NCI-H345 (cell line): ENCODE measurements at places on chromosomes 1 and 21.

- no peak for DNase-seq
Observed at GRCh38 chr1:161182214-161182613, 4.9 kb upstream of the B4GALT3 start.

GRCh38 chr1:54127594-54128300, 25.1 kb downstream of the CDCP2 start:
- DNase-seq = no peak

GRCh38 chr1:53617382-53617781, 121.6 kb downstream of the GLIS1 start:
- no peak for DNase-seq

DNA sequence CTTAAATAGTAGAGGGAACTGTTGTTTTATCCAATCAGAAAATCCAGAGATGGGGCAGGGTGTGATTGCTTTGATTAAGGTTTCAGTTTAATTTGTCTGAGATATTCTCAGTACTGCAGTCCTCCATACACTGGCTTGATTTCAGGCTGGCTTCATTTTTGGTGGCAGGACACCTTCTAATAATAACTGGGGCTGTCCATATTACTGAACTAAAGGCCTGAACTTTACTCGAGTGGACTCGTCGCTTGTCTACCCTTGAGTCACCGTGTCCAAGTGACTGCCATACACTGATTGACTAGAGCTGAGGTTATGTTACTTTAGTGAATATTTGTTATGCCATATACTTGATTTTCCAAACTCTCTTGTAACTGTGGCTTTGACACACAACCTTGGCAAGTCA, 228.8 kb downstream of the DNAH14 start:
- DNase-seq = no peak

- no peak for DNase-seq
Observed at GRCh38 chr21:18153063-18153462, 91.6 kb upstream of the CHODL start.

DNA sequence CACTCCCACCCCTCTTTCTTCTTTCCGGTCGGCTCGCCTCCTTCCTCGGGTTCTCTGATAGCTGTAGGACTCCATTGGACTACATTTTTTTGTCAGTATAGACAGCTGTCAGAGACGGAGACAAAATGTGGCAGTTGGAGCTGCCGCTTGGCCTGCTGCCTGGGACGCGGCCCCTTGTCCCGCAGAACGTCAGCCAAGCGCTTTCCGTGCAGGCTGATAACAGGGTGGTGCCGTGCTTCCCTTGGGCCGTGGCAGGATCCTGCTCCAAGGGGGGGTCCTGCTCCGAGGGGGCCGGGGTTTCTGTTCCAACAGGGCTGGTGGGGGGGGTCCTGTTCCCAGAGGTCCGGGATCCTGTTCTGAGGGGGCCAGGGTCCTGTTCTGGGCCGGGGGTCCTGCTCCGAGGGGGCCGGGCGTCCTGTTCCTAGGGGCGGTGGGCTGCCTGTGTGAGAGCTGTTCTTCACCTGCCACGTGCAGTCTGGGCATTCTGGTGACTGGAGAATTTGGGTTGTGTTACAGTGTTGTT, 4.9 kb downstream of the SKI start:
- DNase-seq = no peak

- DNase-seq = no peak
Observed at GRCh38 chr1:21198929-21199328, 22.2 kb upstream of the EIF4G3 start.

DNA sequence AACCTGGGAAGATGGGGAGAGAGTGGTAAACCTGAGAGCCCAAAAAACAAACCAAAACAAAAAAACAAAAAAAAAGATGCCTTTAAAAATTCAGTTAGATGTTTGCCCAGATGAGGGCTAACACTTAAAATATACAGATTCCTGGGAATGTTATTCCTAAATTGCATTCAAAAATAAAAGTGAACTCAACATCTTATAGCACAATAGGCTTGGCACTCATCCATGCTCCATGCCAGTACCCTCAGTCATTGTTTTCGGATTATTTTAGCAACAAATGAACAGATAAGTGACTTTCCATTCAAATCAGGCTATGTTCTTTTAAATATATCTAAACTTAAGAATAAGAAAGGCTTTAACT, 3.7 kb downstream of the ATP1A1 start:
- DNase-seq = peak; percentile 9

- DNase-seq = peak; percentile 9
Observed at GRCh38 chr1:172719694-172720138, 60.8 kb downstream of the FASLG start.

GRCh38 chr1:86356247-86356646, 39.9 kb downstream of the ODF2L start:
- DNase-seq = no peak

DNA sequence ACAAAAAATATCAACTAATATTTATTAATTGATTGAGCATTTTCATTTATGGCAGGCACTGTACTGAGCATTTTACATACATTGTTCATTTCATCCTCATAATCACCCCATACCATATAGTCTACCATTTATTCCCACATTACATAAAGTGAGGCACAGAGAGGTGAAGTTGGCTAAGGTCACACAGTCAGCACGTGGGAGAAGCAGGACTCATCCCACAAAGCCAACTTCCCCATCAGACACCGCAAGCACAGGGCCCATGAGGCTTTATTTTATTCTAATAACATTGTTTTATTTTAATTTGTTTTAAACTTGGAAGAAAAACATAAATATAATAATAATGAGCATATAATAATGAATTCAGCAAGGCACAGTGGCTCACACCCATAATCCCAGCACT, 43.1 kb upstream of the CAPZB start:
- no peak for DNase-seq

GRCh38 chr1:79847700-79848099, 841.2 kb upstream of the ADGRL4 start:
- peak; percentile 31 for DNase-seq

GRCh38 chr1:235417086-235417697, 50.0 kb downstream of the TBCE start:
- peak; percentile 46 for DNase-seq

DNA sequence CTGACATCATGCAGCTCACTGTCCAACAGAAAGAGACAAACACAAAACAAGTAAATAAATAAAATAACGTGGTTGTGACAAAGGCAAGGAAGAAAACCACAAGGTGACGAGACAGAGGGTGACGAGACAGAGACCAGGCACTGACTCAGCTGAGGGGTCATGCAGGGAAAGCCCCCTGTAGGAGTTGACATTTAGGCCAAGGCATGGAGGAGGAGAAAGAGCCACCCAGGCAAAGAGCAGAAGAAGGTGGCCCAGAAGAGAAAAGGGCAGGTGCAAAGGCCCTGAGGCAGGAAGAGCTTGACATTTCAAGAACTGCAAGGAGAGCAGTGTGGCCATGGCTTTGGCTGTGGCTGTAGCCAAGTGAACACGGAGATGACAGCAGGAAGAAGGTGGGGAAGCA, 65.1 kb upstream of the ID3 start:
- no peak for DNase-seq

DNA sequence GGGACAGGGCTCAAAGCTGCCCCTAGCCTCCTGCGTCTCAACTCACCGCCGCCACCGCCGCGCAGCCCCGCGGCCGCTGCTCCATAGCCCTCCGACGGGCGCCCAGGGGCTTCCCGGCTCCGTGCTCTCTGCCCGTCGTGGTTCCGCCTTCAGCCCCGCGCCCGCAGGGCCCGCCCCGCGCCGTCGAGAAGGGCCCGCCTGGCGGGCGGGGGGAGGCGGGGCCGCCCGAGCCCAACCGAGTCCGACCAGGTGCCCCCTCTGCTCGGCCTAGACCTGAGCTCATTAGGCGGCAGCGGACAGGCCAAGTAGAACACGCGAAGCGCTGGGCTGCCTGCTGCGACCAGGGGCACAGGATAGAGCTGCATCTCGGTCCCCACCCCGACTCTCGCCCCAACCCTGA, at the start of gene TNFRSF25:
TSS of gene TNFRSF25 (minus strand) at position 151 of the 400 bp plus-strand sequence. CDS start at position 85, 66 bp downstream.
- no peak for DNase-seq

GRCh38 chr1:89942825-89943658, 51.9 kb upstream of the ZNF326 start:
- DNase-seq = no peak

- DNase-seq = no peak
Observed at GRCh38 chr1:171904778-171905450, 63.6 kb downstream of the DNM3 start.

DNA sequence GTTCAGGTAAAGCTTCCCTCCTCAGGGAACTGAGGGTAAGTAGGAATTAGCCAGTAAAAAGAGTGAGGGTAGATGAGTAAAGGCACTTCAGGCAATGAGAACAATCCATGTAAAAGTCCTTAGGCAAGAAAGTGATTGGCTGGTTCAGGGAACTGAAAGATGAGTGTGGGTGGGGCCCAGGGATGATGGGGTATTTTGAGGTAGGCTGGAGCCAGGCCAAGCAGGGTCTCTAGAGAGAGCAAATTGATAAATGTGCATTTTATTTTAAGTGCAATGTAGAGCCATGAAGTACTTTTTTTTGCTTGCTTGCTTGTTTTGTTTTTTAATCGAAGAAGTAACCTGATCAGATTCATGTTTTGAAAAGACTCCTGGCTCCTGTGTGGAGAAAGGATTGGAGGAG, 26.5 kb downstream of the OSBPL9 start:
- DNase-seq = no peak

DNA sequence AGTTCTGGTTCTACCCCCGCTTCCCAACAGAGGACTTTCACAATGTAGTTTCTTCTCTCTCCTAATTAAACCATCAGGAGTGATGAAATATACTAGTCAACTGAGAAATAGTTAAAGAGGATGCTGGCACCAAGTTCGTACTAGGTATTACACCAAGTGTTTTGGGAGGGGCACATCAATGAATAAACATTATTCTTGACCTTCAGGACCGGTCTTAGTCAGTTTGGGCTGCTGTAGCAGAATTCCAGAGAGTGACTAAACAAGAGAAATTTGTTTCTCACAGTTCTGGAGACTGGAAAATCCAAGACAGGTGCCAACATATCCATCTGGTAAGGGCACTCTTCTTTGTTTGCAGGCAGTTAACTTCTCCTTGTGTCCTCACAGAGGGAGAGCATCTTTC, 103.8 kb downstream of the SPATA17 start:
- no peak for DNase-seq

GRCh38 chr1:161298116-161298515, 11.7 kb downstream of the MPZ start:
- no peak for DNase-seq

DNA sequence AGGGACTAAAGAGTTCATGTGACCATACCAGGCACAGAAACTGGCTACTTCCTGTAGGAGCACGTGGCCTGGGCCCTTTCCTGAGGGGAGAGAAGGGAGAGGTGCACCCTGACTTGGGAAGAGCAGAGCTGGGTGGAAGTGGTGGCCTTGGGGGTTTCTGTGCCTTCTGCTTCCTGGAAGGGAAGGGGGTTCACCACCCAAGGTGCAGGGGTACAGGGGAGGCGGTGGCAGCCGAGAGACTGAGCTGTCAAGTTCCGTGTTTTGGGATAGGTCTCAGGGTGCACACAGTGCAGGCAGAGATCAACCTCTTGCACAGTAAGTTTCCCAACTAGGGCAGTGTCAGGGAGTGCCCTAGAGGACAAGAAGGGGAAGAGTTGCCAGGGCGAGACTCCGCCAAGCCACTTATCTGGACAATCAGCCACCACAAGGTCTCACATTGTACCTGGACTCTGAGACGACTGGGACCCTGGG, 10.1 kb downstream of the HECTD3 start:
- DNase-seq = no peak

DNA sequence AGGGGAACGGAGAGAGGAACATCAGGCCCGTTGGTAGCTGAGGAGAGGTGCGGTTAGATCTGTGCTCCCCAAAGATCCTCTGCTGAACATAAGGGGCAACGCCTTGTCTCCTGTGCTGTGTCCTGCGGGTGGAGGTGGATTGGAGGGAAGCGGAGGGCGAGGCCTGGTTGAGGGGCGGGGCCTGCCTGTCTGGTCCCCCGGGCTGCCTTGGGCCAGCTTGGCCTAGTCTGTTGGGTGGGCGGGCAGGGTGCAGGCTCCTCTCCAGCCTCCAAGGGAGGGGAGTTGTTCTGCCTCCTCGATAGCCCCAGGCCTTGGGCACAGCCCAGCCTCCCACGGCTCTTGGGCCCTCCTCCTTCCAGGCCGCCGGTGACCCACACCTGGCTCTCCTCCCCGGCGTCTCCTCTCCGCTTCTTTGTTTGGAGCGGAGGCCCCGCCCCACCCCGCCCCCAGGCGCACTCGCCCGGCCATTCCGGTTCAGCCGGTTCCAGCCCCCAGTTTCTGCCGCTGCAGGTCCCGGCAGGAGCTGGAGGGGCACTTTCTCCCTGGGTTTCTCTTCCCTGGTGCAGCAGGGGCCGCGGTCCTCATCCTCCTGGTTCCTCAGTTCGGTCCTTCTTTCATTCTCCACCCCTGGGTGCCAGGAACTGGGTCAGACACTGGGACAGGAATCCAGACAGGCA, 19.4 kb downstream of the PTPRF start:
- peak; percentile 95 for DNase-seq

GRCh38 chr1:172453153-172453545, 9.3 kb upstream of the PIGC start:
- no peak for DNase-seq

DNA sequence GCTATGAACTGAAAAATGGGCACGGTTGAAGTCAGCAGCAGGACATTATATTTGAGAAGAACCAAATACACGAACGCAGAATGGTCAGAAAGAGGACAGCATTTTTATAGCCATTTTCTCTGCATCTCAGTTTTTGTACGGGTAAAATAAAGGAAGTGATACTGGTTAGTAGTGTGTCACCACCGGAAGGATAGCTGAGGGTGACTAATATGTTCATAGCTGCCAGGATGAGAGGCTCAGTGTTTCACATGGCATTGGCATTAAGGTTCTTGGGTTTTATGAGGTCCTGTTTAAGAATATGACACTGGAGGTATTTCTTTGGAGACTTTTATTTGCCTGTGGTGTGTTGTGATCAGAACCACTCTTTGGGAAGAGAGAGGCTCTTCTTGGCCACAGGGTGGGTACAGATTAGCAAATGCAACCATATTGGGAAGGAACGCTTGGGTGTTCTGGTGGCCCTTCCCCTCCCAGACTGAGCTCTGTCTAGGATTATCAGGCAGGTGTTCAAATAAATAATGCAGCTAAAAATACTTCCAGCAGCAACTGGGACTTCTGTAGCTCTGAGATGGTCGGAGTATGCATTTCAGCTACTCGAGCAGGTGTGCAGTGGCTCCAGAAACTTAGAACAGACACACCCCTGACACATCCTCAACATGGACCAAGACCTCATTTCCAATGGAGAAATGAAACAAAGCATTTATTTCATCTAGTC, 158.2 kb downstream of the PBX1 start:
- no peak for DNase-seq

DNA sequence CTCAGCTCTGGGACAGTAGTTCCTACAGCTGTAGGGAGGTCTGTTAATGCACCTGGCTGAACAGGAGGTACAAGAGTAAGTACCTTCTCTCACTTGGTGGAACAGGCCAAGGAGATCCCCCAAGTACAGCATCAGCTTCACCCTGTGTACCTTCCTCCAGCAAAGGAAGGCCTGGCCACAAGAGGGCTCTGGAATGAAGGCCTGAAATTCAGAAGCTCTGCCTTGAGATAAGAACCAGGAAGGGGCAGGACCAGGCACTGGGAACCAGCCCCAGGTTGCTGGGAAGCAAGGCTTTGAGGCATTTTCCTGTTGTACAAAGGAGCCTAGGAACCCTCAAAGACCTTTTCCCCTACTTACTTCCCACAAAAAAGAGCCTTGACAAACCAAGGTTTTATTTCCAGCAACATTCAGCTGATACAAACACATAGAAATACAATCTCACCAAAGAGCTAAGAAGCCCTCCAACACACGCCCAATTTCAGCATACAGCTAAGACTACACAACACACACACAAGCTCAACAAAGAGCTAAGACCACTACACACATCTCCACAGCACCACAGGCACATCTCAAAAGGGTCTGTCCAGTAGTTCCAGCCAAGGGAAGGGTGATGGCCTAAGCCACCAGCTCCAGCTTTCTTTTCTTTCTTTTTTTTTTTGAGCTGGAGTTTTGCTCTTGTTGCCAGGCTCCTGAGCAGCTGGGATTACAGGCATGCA, 23.5 kb downstream of the F11R start:
- peak; percentile 21 for DNase-seq
